Stimulated activated CD4-positive, alpha-beta T cell treated with anti-CD3 and anti-CD28 coated beads, Interleukin-1b, Interleukin-23, amount 100 ng/mL, for 1 hour (primary cell): ENCODE measurements at places on chromosomes 13 and 19.

GRCh38 chr19:30158067-30158892 lies 213.9 kb upstream of the ZNF536 start:
- DNase-seq: no peak

- DNase-seq: no peak
Observed at GRCh38 chr19:7879836-7880235, 5.6 kb upstream of the PRR36 start.

DNA sequence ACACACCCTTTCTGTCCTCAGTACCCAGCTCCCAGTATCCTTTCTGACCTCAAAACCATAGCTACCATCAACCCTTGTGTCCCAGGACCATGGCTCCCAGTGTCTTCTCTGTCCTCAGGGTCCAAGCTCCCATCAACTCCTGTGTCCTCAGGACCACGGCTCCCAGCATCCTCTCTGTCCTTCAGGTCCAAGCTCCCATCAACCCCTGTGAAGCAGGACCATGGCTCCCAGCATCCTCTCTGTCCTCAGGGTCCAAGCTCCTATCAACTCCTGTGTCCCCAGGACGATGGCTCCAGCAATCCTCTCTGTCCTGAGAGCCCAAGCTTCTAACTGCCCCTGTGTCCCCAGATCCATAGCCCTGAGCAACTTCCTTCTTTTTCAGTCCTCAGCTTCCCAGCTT lies 1.7 kb upstream of the CADM4 start:
- no peak for DNase-seq

DNA sequence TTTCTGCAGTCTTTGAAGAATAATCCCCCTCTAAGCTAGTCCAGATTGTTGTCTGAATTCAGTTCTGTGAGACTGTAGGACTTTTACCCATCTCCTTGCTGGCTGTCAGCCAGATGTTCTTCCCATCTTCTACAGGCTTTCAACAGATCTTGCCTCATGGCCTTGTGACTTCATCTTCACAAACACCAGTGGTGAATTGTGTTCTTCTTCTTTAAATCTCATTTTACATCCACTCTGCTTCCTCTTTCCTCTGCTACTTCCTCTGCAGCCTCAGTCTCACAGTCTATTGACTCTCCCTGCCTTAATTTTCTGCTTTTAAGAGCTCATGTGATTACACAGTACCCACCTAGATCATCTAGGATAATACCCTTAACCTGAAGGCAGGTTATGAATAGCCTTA lies 859.0 kb upstream of the SLITRK1 start:
- no peak for DNase-seq

- no peak for DNase-seq
Observed at GRCh38 chr19:37114001-37114400, 35.8 kb downstream of the ZNF420 start.

- DNase-seq: no peak
Observed at GRCh38 chr13:30829145-30829832, 76.8 kb upstream of the MEDAG start.

DNA sequence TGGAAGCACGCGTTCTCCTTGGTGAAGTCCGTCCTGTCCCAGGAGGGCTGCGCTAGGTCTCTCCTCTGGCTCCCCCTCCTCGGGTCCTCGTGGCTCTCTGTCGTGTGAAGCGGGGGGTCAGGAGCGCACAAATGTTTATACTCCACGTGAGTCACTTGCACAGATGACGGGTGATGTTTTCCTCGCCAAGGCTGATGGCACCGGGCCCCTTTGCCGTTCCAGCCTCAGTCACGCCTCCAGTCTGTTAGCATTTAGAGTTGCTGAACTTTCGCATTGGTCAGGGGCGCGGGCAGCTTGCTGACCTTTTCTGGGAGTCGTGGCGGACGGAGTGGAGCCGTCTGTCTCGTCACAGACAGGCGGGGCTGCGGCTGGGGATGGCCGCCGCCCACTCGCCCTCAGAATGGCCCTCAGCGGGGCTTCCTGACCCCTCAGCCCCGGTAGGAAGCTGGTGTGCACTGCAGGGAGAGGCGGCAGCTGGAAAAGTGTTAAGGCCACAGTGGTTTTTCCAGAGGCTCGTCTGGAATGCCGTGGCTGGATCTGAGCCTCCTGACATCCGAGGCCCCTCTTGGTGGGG lies 13.7 kb downstream of the KLHL26 start:
- no peak for DNase-seq

DNA sequence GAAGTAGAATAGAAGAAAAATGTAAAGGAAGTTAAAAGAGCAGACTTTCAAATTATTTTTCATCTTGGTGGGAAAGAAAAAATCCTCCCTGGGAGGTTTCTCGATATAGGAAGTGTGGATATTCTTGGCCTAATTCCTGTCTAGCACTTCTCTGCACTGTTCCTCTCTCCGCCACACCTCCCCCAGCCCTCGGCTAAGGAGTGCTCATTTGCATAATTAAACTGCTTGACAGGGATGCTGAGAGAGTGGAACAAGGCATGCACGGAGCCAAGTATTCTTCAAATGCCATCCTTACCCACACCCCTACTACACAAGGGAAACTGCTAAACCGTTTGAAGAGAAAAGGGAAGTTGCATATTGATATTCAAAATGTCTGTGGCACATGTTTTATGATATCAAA lies 511.0 kb upstream of the HTR2A start:
- DNase-seq: no peak

- no peak for DNase-seq
Observed at GRCh38 chr19:14078411-14078810, 5.8 kb downstream of the MISP3 start.

DNA sequence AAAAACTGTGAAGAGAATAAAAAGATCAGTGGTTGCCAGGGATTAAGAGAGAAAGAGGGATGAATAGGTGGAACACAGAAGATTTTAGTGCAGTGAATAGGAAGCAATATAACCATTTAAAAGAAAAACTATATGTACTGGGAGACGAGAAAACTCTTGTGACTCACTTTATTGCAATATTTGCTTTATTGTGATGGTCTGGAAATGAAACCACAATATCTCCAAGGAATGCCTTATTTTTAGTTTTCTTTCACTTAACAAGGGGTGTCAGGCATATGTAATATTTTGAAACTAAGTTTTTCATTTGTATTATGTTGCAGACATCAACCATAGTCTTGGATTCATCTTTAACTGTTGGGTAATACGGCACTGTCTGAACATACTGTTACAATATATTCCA lies 1308.2 kb downstream of the PCDH9 start:
- DNase-seq: no peak

- no peak for DNase-seq
Observed at GRCh38 chr13:80552851-80553440, 212.0 kb upstream of the SPRY2 start.

GRCh38 chr19:44887648-44888047 lies 3.4 kb upstream of the TOMM40 start:
- no peak for DNase-seq

DNA sequence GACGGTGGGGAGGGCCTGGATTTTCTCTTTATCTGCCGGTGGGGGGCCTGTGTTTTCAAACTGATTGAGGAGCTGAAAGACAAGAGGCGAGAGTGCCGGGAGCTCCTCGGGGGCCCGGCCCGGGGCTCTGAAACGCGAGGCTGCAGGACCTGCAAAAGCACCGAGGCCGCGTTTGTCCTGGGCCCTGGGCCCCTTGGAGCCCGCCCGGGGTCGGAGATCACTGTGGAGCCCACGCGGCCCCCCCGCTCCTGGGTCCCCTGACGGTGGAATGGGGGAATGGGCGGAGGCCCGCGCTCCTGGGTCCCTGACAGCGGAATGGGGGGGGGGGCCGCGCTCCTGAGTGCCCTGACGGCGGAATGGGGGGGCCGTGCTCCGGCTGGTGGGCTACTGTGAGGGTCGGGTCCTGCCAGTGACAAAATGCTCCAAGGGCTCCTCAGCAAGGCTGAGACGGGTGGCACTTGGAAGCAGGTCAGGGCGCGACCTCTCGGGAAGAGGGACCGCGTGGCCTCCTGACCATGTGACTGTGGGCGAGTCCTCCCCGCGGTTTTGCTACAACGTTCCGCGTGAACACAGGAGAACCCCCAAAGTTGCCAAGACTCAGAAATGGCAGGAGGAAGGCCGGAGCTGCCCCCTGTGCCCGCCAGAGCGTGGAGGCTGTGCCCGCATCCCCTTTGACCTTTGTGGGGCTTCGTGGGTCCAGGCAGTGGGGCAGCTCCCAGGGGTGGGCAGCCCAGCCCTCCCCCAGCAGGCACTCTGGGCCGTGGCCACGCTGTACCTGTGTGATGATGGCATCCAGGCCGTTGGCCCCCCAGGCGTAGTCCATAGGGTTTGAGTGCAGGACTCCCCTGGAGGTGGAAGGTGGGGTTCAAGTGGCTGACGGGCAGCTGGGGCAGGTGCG lies 9.5 kb downstream of the FGF22 start:
- DNase-seq: no peak

GRCh38 chr13:90105276-90105675 lies 1242.2 kb upstream of the MIR17HG start:
- DNase-seq: no peak

DNA sequence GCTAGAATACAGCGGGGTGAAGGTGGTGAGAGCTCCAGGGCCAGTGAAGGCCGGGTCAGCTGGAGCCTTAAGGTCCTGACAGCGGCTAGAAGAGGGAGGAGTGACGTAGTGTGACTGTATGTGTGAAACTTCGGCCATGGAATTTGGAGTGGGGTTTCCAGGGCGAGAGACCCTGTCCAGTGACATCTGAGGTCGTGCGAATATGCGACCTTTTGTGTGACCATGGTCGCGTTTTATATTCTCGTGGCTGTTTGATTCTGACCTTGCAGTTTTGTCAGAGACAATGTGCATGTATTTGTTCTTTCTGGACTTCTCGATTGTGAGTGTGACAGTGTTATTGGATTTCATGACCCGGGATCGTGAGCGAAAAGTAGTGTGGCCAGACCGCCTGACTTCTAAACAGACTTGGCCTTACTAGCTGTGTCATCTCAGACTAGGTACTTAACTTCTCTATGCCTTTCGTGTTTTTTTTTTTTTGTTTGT lies 405 bp upstream of the ZNF569 start:
- no peak for DNase-seq

- DNase-seq: no peak
Observed at GRCh38 chr19:3402631-3403443, 36.5 kb downstream of the NFIC start.

GRCh38 chr13:40993987-40994386 lies 25.1 kb downstream of the ELF1 start:
- DNase-seq: no peak

DNA sequence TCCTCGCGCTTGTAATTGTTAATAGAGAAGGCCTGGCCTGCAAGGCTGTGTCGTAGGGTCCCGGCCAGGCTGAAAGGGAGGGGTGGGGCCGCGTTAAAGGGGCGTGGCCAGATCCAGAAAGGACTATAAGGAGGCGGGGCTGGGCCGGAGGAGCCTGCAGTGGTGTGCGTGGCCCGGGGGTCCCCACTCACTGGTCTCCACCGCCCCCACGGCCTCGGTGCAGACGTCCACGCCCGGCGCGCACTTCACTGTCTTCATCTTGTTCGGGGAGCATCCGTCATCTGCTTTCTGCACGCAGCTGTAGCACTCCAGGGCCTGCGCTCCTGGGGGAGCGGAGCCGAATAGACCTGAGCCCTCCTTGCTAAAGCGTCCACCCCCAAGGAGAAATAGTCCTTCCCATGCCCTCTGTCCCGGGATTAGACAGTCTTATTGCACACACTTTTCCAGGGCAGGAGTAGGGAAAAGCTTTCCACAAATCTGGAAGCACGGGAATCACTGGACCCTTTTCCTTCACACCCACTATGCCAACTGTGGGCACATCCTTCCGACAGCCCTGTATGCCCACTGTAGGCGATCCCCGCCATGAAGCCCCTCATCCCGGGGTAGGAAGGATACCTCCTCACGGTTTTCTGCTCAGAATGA lies 1.2 kb downstream of the LYPD3 start:
- peak; percentile 67 for DNase-seq

- no peak for DNase-seq
Observed at GRCh38 chr13:75782985-75783384, 146.9 kb downstream of the LMO7 start.

DNA sequence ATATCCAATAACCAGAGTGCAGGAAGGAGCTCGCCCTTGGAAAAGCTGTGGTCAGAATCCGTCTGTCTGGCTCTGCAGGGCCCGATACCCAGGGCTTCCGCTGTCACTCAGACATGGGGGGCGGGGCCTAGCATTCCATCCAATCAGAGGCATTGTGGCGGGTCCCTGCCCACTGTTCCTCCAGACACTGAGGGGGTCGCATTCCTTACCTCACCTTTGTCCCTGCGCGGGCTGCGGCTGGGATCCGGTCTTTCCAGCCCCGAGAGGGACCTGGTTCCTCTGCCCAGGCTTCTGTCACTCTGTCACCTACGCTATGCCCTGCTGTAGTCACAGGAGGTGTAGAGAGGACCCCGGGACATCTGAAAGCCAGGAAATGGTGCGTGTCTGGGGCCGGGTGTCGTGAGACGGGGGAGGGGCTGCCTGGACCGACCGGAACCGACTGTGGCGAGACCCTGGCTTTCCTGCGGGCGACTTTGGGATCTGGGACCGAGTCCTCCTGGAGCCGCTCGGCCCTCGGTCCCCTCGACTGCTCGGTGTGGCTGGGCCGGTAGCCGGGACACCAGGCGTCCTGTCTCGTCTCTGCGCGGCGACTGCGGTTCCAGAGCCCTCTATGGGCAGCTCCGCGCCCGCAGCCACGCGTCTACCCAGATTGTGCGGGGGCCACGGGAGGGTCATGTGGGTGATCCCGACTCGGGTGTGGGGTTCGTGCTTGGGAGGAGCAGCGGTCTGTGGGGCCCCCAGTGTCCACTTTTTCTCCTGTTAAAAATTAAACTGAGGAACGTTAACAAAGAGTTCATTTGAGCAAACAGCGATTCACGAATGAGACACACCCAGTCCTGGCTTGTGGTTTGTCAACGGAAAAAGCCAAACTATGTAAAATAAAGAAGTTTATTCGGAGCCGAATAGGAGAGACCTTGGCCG lies at the start of gene ZNF69:
TSS of gene ZNF69 (plus strand) at position 172 of the 921 bp plus-strand sequence. CDS start at position 314, 142 bp downstream.
- no peak for DNase-seq

GRCh38 chr19:15317392-15318071 lies 14.8 kb downstream of the BRD4 start:
- DNase-seq: no peak

GRCh38 chr13:106594980-106595379 lies 27.0 kb upstream of the ARGLU1 start:
- DNase-seq: no peak

- DNase-seq: no peak
Observed at GRCh38 chr13:28412981-28413380, 81.9 kb downstream of the FLT1 start.

GRCh38 chr13:28819735-28820098 lies 422 bp upstream of the MTUS2 start:
- DNase-seq: no peak

GRCh38 chr13:71722206-71722605 lies 144.8 kb downstream of the DACH1 start:
- DNase-seq: no peak

- no peak for DNase-seq
Observed at GRCh38 chr19:16836115-16837034, 7.2 kb downstream of the SIN3B start.

- no peak for DNase-seq
Observed at GRCh38 chr19:46678110-46678732, 17.2 kb upstream of the DACT3 start.

DNA sequence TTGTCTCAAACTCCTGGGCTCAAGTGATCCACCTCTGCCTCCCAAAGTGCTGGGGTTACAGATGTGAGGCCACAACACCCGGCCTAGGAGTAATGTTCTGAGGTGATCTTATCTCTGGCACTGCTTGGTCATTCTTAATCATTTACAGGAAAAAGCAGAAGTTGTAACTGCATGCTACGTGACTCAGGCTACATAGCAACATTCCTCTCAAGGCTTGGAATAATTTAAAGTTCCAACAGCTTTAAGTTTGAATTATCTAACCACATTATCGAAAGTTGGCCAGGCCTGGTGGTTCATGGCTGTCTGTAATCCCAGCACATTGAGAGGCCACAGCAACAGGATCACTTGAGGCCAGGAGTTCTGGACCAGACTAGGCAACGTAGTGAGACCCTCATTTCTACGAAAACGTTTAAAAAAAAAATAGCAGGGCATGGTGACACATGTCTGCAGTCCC lies 3.9 kb upstream of the B9D2 start:
- no peak for DNase-seq
